ENCODE measurements at places on chromosomes 6 and 20. TPM values are rescaled to one million over a fixed set of nuclear protein-coding genes. Genes with fewer than 3 reads are reported as not detected.

DNA sequence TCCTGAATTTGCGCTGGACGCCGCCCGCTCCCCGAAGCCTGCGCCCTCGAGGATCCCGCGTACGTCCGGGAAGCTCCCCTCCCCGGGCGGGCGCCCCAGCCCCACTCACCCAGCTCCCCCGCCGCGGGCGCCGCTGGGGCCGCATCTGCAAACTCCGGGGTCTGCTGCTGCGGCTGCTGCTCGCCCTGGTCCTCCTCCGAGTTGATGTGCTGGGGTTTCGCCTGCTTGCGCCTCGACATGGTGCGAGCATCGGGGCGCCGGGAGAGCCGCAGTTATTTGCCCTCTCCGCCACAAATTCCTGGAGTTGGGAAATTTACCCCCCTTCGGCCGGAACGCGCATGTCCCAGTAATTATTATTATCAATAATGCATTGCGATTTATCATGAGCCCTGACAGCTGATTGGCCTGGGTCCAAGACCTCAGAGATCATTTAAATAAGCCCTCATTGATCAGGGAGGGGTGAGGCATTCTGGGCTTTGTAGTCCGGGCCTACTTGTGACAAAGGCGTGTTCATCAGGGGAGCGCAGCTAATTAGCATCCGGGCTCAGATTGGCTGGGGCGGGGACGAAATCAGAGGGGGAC, at the start of gene SALL4:
Gene SALL4 (minus strand): TSS at position 352 of the 582 bp plus-strand sequence. CDS start 113 bp downstream, at position 239.
- DNase-seq: no peak

- DNase-seq: no peak
Measured at GRCh38 chr6:168498161-168498843, 57.3 kb downstream of the SMOC2 start.

GRCh38 chr6:108714101-108714765, 134.0 kb upstream of the ARMC2 start:
- DNase-seq: no peak

- DNase-seq: no peak
Measured at GRCh38 chr20:50915424-50915823, 15.8 kb downstream of the ADNP start.

DNA sequence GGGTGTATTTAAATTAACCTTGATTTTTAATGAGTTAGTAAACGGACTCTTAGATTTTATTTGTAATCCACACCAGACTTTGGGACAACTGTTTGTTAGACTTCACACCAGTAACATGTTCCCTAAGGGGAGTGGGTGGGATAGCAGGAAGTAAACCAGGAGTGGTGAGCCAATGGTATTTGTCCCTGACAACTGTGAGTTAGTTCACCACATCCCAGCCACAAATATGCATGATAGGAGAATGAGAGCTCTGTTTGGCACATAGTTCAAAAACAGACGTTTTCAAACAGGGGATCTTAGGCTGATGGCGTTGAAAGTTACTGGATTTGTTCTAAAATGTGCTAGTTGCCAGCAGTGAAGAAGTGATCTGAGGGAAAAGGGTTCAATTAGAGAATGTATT, 18.7 kb upstream of the COL10A1 start:
- DNase-seq: no peak

- DNase-seq: no peak
Measured at GRCh38 chr6:132142308-132142707, 191.1 kb upstream of the CCN2 start.

DNA sequence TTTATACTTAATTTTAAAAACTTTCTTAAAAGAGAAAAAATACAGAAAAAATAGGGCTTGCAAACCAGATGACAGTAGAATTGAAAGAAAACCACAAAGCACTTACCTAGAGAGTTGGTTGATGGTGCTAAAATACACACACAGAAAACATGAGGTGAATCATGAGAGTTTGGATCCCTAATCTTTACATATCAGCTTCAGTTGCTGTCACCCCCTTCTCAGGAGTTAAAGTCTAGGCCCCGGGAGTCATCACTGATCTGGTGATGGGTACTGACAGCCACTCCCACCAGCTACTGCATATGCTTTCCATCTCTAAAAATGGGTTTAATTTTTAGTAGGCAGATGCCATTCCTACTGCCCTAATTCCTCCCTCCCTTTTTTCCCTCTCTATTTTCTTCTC, 16.7 kb downstream of the TSBP1 start:
- no peak for DNase-seq

Gene CLPSL1
- not detected for total RNA-seq

Gene SUMO4
- 2.1 TPM for total RNA-seq

Gene CLIC5
- total RNA-seq: 205 TPM

Gene MYCT1
- 3.7 TPM for total RNA-seq
